Hematopoietic multipotent progenitor cell treated with erythropoietin and hydrocortisone succinate and interleukin-3 and kit ligand, for 8 days (in vitro differentiated cells): ENCODE measurements at places on chromosomes 3 and 15.

DNA sequence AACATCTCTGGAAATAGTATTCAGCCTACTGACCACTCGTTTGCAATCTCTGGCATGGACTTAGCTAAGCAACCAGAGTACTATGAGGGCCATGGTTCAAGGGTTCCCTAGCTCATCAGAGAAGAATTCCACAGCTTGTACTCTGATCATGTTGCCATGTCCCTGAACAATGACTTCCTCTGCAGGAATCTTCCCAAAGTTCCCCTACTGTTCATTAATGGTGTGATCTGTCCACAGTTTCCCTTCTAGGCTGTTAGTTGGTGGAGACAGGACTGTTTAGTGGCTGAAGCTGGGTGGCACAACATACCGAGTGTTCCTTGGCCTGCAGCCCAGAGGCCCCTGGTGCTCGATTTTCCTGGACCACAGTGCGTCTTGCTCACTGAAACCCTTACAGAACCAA lies 44.4 kb upstream of the GALNT15 start:
- no peak for DNase-seq

GRCh38 chr3:117563063-117563462 lies 853.5 kb downstream of the TUSC7 start:
- DNase-seq, result no peak

- DNase-seq, result no peak
These were observed 3.3 kb upstream of the ACTR8 start for GRCh38 chr3:53885239-53885638.

GRCh38 chr3:81554801-81555200 lies 206.6 kb downstream of the GBE1 start:
- no peak for DNase-seq

DNA sequence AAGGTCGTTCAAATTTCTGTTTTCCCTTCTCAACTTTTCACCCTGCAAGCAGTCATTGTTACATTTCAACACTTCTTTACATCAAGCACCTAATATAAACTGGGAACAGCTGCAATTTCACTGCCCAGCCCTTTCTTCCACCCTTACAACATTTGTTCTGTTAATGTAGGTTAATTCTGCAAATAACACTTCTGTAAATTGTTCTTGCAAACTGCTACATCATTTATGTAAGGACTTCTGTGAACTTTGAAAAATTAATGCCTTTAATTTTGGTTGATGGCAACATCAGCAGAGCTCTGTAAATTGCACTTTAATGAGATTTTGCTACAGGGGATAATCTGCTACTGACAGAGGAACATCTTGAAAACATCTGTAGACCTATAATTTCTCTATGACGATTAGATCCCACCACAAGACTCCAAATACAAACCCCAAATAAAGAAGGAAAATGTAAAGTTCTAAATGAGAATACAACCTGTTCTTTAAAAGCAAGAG lies 93.5 kb downstream of the ZIC4 start:
- DNase-seq, result no peak

DNA sequence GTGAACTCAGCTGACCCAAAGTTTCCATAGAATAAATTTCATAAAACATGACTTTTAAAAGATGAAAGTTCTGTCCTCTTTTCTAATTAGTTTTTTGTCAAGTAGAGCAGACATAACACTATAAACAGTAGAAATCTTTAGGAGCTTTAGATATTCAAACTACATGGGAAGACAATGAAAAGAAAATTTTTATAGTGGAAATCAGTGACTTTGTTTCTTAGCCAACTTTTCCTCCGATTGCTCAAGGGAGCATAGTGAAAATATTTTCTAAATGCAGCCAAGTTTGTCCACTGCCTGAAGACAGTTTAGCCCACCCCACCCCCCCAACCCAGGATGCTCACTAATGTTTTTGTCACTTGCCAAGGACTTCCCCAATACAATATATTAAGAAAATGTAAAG lies 114.9 kb downstream of the PLD1 start:
- no peak for DNase-seq

DNA sequence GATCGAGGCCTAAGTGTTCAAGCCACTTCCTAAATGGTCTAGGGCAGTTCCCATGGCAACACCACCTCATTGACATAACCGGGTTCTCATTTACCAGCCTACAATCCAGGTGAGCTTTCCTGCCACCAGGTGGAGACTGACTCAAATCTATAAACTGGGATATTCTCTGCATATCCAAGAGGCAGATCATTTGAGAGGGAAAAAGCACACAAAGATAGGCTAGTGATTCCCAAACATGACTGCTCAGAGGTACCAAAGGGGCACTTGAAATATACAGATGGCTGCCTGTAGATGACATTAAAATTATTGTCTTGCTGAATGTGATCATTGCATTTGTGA lies 141.3 kb upstream of the PROK2 start:
- peak; percentile 23 for DNase-seq

DNA sequence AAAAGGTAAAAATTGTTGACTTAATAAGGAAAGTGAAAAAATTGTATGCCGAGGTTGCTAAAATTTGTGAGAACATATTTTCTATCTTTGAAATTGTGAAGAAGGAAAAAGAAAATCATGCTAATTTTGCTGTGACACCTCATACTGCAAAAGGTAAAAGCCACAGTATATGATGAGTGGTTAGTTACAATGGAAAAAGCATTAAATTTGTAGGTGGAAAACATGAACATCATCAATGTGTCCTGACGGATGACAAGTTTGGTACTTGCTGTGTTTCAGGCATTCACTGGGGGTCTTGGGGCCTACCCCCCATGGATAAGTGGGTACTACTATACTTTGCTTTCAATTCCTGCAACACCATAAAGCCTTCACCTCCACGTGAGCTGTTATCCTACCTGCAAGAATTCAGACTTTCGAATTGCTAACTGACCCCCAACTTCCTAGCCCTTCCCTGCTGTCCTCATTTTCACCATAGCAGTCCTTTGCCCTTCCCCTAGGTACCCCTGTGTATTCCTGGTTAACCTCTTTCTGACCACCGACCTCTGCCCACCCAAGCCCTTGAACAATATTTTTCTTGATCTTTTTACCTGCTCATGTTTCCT lies 62.4 kb downstream of the RAB7A start:
- DNase-seq, result no peak

DNA sequence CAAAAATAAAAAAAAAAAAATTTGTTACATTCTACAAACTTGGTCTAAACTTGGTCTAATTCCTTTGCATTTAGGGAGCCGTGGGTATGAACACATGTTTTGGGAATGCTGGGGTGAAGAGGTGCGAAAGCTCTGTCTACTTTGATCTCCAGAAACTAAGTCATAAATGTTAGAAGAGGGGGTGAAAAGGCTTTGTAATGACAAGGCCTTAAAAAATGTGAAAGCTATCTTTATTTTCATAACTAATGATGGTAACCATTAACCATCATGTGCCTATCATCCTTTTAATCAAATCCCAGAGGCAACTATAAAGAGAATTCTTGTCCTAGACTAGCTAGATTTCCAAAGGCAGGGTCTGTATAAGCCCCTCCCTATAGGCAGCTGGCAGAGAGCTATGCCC lies 60.9 kb downstream of the PRICKLE2 start:
- DNase-seq, result no peak

GRCh38 chr3:33008282-33008681 lies 56.8 kb downstream of the CCR4 start:
- no peak for DNase-seq
